Activated CD4-positive, alpha-beta T cell treated with anti-CD3 and anti-CD28 coated beads, Interleukin-2, amount 10 ng/mL, durations not matched to agents 24 days and 14 days (primary cell): ENCODE measurements at places on chromosomes 16 and 17.

GRCh38 chr17:36921095-36921851 lies 16.0 kb upstream of the LHX1 start:
- peak; percentile 71 for DNase-seq

DNA sequence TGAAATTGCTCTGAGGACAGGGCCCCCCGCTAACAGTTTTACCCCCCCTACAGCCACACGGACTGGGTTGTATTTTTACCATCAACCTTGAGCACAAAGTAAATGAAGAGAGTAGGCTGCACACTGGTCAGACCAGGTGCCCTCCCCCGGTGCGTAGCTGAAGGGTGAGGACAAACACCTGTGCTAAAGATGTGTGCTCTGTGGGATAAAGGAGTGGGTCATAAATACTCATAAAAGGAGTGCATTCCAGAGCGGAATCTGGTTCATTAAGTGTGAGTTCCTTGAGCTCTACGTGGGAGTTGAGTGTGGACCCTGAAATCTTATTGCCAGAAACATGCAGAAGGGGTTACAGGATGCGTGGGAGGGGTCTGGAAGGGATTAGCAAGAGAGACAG lies 217.0 kb downstream of the CCDC182 start:
- no peak for DNase-seq

GRCh38 chr17:41684035-41684434 lies 4.7 kb upstream of the EIF1 start:
- peak; percentile 55 for DNase-seq

GRCh38 chr17:55037828-55038227 lies 69.3 kb downstream of the STXBP4 start:
- DNase-seq, result peak; percentile 81

- DNase-seq, result no peak
Observed at GRCh38 chr17:77124192-77124889, 16.4 kb upstream of the SEC14L1 start.

GRCh38 chr17:7956228-7956965 lies 24.4 kb downstream of the CNTROB start:
- no peak for DNase-seq

- peak; percentile 91 for DNase-seq
Observed at GRCh38 chr17:30104575-30105339, 11.9 kb upstream of the NSRP1 start.

GRCh38 chr17:17204041-17204591 lies 2.0 kb downstream of the PLD6 start:
- DNase-seq, result no peak

GRCh38 chr17:2157675-2158395 lies 102.9 kb downstream of the HIC1 start:
- DNase-seq, result no peak

DNA sequence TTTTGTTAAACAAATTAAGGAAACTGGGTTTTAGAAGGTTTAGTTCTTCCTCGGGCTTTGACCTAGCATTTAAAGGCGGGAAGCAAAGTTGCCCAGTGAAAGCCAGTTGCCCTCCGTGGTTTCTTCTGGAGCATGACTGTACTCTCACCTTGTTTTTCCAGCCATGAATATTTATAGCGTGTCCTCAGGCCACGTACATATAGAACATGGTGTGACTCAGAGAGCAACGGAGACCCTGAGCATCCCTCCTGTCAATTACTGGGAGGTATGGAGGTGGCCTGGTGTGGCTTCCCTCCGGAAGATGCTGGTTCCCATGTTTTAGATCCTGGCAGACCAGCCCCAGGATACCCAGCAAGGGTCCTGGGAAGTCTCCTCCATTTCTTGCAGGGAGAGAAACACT lies 48.4 kb downstream of the AKAP1 start:
- DNase-seq, result no peak

- DNase-seq, result no peak
Observed at GRCh38 chr17:82000803-82001570, 21.7 kb downstream of the CENPX start.

DNA sequence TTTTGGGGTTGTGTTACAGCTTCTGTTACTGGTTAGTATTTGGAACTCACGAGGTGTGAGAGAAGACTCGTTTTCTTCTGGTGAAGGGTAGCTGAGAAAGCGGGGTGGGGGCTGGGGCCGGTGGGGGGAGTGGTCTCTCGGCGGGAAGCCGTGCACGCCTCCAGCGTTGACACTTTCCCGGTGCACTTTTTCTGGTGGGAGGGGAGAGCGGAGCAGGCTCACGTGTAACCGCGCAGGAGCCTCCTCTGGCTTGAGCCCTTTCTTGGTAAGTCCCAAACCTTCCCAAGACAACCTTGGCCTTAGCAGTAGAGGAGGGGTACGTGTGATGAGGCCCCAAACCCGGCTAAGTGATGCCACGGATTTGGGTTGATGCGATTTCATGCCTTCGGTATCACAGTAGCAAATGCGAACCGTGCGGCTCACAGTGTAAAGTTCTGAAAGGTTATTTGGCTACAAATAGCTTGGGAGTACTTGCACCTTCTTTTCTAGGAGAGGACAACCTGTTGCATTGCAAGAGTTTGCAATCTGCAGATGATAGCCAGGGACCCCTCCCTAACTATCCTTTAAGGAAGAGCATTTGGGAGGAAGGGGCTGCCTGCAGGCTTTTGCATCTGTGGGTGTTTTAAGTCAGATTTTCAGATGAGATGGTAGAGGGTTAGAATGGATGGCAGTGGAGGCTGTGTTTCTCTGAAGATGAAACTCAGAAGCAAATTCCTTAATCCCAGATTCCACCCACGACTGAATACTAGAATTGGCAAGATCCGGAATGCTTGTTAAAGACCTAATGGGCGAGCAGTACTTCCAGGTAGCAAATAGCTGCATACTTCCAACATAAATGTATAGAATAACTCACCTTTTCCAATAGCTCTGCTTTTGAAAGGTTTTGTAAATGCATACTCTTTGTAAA lies 1.5 kb downstream of the HLF start:
- peak; percentile 60 for DNase-seq

GRCh38 chr17:2700491-2701141 lies 10.9 kb downstream of the CLUH start:
- DNase-seq, result no peak

DNA sequence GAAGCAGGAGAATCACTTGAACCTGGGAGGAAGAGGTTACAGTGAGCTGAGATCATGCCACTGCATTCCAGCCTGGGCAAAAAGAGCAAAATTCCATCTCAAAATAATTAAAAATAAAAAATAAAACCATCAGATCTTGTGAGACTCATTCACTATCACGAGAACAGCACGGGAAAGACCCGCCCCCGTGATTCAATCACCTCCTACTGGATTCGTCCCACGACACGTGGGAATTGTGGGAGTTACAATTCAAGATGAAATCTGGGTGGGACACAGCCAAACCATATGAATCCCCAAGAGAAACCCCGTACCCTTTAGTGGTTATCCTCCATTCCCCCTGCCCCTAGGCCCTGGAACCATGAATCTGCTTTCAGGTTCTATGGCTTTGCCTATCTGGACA lies 15.4 kb upstream of the MGAT5B start:
- no peak for DNase-seq

GRCh38 chr16:77584205-77584859 lies 138.0 kb upstream of the NUDT7 start:
- peak; percentile 80 for DNase-seq

DNA sequence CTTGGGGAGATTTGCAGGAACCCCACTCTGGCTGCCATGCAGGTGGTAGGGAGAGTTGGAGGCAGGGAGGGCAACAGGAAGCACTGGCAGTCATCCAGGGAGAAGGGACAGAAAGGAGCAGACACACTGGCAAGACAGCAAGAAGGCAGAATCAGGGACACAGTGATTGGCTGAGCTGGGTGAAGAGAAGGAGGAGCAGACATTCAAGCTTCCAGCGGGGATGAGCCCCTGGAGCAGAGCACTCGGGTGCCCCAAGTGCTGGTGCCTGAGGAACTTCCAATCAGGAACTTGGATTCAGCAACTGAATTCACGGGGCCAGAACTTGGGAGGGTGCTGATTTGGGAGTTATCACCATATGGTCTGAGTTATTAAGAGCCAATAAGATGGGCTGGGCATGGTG lies 6.3 kb upstream of the ITGA3 start:
- no peak for DNase-seq

- peak; percentile 61 for DNase-seq
Observed at GRCh38 chr17:65750631-65751115, 189.2 kb upstream of the AXIN2 start.

DNA sequence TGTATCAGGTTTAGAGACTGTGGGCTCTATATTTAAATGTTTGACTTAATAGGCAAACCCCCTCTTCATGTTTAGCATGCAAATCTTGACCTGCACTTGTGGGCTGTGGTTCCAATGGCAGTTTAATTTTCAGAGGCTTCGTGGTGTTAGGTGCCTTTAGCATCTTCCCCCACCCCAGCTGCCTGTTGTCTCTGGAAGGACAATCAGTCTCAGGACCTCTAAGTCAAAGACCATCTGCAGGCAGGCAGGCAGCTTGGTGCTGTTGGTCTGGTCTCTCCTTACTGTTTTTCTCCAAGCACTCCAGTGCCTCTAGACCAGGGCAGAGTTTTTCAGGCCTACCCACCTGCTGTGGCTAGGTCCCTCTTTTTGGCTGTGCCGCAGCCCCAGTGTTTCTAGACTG lies 990.4 kb downstream of the CDH11 start:
- no peak for DNase-seq

DNA sequence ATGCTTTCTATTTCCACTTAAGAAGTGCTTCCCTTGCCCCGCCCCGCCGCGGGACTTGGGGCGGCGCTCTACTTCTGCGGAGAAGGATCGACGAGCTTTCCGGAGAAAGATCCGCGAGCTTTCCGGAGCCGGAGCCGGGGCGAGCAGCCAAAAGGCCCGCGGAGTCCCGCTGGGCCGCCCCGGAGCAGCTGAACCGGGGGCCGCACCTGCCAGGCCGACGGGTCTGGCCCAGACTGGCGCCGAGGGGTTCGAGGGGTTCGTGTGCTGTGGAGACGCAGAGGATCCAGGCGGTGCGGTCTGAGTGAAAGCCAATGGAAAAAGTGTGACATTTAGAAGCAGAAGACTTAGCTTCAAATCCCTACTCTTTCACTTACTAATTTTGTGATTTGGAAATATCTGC lies 50.8 kb downstream of the TBC1D26 start:
- peak; percentile 60 for DNase-seq

GRCh38 chr16:76729525-76729924 lies 452.3 kb downstream of the CNTNAP4 start:
- no peak for DNase-seq

DNA sequence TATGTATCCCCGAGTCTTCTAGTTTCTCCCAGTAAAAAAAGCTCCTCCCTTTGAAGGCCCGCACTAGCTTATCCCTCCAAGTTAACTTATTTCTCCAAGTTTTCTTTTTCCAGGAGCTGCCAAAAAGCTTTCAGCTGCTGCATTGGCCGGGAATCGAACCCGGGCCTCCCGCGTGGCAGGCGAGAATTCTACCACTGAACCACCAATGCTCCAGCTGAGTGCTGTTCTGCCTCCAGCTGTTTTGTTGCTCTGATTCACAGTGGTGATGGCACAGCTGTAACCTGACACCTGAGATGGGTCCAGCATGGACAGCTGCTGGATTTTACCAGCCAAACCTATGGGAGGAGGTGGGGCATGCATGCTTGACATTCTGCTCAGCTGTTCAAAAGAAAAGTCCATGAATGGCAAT lies 22.1 kb downstream of the VAC14 start:
- DNase-seq, result no peak

DNA sequence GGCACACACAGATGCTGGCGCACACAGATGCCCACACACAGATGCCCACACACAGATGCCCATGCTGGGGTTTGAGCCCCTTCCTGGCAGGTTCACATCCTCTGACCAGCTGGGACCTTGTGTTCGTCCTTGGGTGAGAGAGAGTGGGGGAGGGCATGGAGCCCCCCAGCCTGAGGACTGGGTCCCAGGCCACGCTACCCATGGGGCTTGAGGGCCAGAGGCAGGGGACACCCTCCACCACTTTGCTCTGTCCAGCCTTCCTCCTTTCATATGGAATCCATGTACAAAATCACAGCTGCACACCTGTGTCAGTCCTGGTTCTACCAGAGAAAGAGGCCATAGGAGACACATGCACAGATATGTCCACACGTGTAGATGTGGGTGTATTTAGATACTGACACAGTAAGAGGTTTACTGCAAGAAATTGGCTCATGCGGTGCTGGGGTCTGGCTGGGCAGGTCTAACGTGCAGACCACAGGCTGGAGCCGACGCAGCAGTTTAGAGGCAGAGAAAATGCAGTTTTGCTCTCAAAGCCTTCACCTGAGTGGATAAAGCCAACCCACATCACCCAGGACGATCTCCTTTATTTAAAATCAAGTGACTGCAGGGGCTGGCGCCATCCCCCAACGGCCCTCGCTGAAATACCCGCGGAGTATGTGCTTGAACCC lies 10.8 kb downstream of the SLC22A31 start:
- DNase-seq, result no peak

DNA sequence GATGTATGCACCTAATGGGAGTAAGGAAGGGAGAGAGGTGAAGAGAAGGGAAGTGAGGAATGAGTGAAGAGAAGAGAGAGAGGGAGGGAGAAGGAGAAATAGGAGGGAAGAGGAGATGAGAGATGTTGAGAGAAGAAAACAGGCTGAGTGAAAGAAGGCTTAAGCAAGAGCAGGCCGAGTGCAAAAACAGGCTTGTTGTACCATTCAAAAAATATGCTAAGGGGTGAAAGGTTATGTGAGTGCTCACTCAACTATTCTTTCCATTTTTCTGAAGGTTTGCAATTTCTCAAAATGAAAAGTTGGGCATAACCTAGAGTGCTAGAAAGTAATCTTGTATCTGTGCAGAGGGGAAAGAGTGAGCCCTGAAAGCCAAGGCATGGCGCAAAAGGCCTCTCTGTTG lies 22.9 kb downstream of the RPGRIP1L start:
- DNase-seq, result no peak

DNA sequence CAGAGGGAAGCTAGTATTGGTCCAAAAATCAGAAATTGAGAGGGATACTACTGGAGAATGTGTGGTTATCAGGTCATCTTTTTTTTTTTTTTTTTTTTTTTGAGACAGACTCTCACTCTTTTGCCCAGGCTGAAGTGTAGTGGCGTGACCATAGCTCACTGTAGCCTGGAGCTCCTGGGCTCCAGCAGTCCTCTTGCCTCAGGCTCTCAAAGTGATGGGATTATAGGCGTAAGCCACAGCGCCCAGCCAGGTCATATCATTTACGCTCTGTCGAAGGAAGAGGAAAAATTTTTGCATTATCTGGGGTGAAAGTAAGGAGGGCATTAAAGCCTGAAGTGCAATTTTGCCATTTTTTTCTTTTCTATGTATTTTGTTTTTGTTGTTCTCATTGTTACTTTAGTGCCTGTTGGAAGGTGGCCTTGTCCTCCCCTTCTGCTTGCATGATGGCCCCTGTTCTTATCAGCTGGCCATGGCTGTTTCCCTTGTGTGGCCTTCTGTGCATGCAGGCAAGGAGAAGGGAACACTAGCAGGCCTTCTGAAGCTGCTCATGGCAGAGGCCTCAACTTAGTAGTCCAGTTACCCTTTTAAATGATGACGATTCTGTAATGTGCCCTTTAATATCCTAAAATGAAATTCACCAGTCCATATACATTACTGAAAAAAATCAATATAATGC lies 118.3 kb downstream of the SPECC1 start:
- DNase-seq, result no peak

GRCh38 chr17:72121164-72122009 lies 567 bp downstream of the SOX9 start:
- DNase-seq, result no peak

GRCh38 chr16:89599451-89599858 lies 14.0 kb upstream of the DPEP1 start:
- peak; percentile 76 for DNase-seq

GRCh38 chr17:68182940-68183551 lies 64.8 kb upstream of the AMZ2 start:
- peak; percentile 87 for DNase-seq
